Hematopoietic multipotent progenitor cell treated with erythropoietin and hydrocortisone succinate and interleukin-3 and kit ligand, for 4 days (in vitro differentiated cells): ENCODE measurements at places on chromosomes 6 and 20.
A peak's percentile ranks its signal among the peaks of the same experiment; 100 is the strongest.

DNA sequence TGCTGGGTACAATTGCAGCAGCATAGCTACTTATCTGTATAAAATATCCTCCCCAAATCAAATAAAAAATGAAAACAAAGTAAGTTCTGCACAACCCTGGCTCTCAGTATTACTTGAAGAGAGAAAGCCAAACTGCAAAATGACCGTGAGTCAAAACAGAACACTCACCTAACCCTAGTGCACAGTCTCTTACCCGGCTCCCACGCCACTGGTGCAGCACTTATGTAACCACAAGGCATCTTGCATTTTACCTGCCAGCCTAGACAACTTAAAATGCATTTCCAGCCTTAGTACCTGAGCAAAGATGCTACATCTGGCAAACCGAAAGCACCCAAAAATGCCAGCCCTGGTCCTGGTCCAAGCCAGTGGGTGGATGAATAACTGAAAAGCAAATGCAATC lies 12.4 kb upstream of the SIRPB1 start:
- DNase-seq = no peak

DNA sequence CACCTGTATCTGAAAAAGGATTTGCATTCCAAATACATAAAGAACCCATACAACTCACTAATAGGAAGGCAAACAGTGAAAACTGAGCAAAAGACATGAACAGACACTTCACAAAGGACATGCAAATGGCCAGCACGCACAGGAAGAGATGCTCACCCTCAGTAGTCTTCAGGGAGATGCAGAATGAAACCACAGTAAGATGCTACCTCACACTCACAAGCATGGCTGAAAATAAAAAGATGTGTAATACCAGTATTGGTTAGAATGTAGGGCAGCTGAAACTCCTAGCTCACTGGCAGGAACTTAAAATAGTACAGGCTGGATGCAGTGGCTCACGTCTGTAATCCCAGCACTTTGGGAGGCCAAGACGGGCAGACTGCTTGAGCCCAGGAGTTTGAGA lies 64.6 kb downstream of the SNX5 start:
- no peak for DNase-seq

GRCh38 chr20:52312132-52312729 lies 120.7 kb upstream of the ZFP64 start:
- DNase-seq = peak; percentile 68

- DNase-seq = no peak
Observed at GRCh38 chr6:164377348-164377918, 932.0 kb downstream of the C6orf118 start.

GRCh38 chr6:132418235-132418965 lies 17.1 kb upstream of the MOXD1 start:
- DNase-seq = no peak

- peak; percentile 69 for DNase-seq
Observed at GRCh38 chr6:137693711-137694110, 173.3 kb upstream of the TNFAIP3 start.

GRCh38 chr6:108656836-108657235 lies 96.1 kb downstream of the FOXO3 start:
- DNase-seq = no peak

- no peak for DNase-seq
Observed at GRCh38 chr6:123635567-123635966, 1.2 kb downstream of the TRDN start.
